GM04503 (cell line): ENCODE measurements at places on chromosomes 4 and X.

GRCh38 chrX:110015915-110016314 lies 13.0 kb downstream of the TMEM164 start:
- no peak for DNase-seq

DNA sequence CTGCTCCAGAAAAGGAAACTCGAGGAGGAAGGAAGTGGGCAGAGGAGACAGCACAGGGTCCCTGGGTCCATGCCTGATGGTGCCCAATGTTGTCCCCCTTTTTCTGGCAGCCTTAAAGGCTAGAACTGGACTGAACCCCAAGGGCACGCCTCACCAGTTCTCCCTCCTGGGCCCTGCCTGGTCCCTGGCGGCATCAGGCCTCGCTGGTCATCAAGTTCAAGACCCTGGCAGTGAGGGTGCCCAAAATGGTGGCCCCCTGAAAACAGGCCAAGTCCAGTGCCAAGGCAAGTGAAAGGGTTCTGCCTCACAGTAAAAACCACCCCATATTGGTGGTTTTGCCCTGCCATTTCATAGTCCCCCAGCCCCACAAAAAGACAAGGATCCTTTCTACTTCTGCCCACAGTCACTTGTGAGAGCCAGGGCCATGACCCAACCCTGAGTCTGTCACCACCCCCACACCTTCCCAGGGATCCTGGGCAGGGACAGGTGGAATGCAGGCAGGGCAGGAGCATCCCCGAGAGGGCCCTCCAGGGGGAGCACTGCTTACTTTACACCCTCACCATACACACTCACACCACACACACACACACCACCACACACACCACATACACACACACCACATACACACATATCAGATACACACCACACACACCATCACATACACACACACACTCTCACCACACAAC lies 107.6 kb downstream of the DCTD start:
- no peak for DNase-seq

DNA sequence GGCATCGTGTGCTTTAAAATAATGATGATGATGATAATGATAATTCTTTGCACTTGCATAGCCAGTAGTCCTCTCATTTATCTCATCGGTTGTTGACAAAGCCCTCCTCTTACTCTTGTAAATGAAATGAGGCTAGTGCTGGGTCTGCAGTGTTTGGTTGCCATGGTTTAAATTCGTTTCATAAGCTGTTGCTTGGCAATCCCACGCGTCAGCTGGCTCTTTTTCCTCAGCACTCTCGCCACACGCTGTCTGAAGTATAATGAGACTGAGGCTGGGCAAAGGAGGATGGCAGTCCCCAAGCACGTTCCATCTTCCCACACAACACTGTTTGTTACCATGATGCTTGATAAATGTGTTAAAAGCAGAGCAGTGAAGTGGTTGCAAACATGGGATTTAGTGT lies 15.5 kb downstream of the PAGE4 start:
- no peak for DNase-seq

DNA sequence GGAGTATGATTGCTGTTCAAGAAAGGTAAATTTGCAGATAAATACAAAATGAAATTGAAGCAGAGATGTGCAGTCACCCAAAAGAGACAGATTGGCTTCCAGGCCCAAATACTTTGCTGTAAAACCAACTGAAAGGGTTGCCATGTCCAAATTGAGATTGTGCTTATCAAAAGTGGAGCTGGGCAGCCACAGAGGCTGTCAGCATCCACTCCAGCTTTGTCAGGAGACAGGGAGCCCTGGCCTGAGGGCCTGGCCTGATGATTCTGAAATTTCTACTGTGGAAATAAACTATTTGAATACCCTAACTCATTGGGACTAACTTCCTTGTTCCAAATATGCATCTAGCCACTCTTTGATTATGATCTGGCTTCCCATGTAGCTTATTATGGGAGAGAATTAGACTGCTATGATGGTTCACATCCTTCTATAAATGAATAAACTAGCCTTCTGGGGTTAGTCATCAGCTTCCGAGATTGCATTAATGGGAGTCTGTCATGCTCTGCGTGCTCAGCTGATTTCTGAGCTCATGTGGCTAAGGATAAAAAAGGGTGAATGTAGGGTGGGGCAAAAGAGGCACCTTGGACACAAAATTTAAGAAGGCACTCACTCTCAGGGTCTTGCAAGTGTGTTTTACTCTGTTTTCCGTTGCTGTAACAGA lies 48.2 kb downstream of the SLC34A2 start:
- DNase-seq, result no peak

DNA sequence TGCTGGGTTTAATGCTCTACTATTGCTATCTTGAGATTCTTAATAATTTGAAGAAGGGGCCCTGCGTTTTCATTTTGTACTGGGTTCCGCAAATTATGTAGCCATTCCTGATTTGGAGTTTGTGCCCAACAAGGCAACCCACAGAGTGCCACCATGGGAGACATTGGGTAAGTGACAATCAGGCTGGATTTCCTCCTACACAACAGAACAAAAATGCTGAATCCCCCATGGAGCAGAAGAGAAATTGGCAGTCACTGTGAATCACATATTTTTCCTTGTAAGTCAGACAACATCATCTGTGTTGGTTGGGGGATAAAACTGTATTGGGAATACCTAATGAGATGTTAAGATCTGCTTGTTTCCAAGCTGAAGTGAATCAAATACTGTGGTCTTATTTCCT lies 80.9 kb downstream of the CNGA2 start:
- DNase-seq, result peak; percentile 37

GRCh38 chr4:54337009-54337408 lies 107.9 kb downstream of the PDGFRA start:
- DNase-seq, result no peak

- DNase-seq, result no peak
Observed at GRCh38 chr4:48813964-48814363, 16.9 kb upstream of the OCIAD1 start.

DNA sequence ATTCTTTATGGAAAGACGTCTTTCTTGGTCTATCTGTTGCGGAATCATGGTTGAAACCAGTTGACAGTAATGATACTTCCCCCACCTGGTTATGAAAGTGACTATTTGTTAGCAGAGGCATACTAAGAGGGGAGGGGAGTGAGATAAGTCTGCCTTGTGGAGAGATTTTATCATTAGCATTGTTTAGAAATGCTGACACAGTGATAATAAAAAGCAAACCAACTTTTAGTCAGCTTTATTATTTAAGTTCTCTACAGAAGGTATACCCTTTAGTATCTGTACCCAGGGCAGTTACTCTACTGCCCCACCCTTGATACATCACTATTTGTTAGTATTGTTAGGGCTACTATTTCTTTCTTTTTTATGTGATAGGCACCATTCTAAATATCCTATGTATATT lies 26.9 kb upstream of the IL1RAPL2 start:
- no peak for DNase-seq

DNA sequence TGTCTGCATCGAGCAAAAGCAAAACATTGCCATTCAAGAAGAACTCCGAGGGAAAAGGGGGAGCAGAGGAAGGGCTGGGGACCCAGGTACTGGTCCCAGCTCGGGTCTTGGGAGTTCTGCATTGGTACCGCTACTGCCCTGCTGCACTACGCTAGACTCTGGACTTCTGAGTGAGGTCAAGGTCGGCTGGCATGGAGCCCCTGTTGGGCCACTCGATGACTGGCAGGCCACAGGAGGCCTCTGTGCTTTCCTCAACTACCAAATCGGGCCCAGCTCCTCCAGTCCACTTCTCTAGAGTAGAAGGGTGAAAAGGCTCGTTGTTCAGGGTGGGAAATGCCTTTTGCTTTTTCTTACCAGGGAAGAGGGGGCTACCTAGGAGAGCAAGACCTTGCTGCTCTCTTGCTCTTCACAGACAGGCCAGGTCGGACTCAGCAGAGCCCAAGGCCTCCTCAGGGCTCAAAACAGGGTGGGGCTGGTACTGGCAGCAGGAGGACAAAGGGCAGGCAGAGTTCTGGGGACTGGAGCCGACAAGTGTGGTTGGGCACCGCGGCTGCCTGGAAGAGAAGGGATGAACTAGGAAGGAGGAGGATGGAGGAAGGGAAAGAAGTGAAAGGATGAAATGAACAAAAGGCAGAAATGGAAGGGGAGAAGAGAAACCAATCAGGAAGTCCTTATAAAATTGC lies 8.9 kb upstream of the IRAK1 start:
- DNase-seq, result no peak

DNA sequence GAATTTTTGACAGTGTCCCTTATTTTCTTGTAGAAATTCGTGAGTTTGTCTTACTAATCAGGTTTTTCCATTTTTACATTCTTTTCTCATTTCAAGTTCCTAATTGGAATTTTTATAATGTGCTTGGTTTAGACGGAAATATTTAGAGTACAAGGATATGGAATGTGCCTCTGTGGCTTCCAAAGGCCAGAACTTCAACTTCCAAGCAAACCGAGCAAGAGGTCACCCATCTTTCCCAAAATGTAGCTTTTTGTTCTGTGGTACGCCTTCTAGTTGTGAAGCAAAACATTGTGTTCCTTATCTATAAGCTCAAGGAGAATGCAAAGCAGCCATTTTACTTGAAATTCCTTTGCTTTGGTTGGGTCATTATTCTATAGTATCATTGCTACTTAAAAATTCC lies 212.8 kb upstream of the PACRGL start:
- peak; percentile 11 for DNase-seq

DNA sequence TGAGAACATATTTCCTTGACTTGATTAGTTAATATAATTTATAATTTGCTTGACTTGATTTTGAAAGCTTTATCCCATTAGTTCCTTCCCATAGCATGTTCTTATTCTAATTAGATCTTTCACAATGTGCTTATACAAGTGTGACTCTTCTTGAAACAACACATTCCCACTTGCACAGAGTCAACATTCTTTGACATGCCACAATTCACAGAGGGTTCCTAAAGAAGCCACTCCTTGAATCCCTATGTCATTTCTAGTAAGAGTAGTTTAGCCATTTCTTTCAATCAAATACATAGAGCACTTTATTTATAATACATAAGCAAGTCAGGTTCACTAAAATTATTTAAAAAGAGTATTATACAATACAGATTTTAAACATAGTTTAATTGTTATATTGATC lies 228.9 kb upstream of the GRID2 start:
- DNase-seq, result no peak

DNA sequence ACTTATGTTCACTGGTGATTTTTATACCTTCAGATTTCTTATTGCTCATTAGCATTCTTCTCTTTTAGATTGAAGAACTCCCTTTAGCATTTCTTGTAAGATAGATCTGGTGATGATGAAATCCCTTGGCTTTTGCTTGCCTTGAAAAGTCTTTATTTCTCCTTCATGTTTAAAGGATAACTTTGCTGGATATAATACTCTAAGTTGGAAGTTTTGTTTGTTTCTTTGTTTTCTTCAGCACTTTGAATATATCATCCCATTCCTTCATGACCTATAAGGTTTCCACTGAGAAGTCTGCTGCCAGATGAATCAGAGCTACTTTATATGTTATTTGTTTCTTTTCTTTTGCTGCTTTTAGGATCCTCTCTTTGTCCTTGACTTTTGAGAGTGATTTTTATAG lies 18.5 kb downstream of the CC2D2A start:
- DNase-seq, result no peak

- DNase-seq, result no peak
Observed at GRCh38 chr4:37561803-37562207, 124.4 kb downstream of the RELL1 start.

DNA sequence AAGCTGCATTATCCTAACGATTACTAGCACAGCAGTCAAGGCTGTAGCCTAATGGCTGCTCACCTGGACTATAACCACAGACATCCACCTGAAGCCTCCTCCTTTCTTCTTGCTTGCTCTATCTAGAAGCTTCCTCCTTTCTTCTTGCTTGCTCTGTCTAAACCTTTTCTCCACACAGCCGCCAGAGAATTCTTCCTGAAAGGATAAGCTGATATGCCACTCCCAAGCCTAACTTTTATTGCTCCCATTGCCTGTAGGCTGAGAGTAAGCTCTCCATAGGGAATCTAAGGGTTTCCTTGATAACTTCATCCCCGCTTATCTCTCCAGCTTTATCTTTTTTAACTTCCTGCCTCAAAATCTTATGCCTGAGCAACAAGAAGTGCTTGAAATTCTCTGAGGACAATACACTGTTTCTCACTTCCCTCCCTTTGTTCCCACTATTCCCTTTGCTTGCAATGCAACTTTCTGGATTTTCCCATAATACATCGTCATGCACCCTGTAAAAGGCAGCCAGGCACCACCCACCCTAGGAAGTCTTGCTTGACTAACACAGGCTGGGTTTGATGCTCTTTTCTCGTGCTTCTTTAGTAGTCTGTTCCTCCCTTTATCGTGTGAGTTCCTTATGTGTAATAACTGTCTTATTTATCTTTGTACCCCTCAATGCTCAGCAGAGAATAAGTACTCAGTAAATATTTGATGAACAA lies 1.4 kb upstream of the LRIT3 start:
- no peak for DNase-seq

GRCh38 chrX:68646421-68646820 lies 1.0 kb upstream of the STARD8 start:
- no peak for DNase-seq

- no peak for DNase-seq
Observed at GRCh38 chrX:154914052-154914451, 27.9 kb downstream of the F8A1 start.

DNA sequence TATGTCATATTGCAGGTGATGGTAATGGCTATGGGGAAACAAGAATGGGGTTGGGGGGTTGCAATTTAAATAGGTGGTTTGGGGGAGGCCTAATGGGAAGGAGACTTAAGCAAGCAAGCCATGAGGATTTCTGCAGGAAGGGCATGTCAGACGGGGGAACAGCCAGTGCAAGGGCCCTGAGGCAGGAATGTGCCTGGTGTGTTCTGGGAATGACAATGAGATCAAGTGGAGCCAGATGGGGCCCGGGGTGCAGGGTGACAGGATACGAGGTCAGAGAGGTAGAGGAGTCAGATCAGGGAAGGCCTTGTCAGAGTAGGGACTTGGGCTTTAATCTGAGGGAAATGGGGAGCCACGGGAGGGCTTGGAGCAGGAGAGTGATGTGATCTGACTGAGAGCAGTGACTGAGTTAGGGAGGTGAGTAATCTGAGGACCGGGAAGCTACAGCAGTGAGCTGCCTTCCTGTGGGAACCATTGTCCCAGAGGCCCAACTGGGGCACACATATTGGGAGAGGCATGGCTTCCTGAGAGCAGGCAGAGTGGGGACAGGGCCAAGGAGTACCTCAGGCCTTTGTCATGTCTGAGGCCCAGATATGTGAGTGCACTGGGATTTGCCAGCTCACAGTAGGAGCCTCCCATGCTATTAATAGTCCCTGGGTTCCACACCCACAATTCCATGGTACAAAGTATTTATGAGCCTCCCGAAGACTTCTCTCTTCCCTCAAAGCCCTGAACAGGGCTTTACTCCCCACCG lies 139.8 kb downstream of the BCOR start:
- DNase-seq, result peak; percentile 68
